NCI-H1105 (cell line): ENCODE measurements at places on chromosomes 12 and 14.
A peak's percentile ranks its signal among the peaks of the same experiment; 100 is the strongest.

- peak; percentile 27 for DNase-seq
Observed at GRCh38 chr14:90419200-90419599, 22.4 kb downstream of the CALM1 start.

GRCh38 chr12:58818546-58818945 is 101.8 kb downstream of the LRIG3 start:
- no peak for DNase-seq

DNA sequence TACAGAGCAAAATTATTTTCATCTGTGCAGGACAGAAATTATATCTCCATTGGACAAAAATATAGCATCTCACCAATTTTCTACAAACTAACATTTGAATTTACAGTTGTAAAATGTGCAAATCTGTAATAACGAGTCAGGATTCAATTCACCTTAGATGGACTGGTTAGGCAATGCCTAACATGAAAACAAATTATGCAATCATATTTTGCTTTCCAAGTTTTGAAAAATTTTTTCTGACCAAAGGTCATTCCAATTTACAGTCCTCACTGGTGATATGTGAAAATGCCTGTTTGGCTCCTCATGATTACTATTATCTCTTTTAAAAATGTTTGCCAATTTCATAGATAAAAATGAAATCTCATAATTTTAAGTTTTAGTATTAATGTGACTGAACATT is 6.5 kb upstream of the CPM start:
- no peak for DNase-seq

DNA sequence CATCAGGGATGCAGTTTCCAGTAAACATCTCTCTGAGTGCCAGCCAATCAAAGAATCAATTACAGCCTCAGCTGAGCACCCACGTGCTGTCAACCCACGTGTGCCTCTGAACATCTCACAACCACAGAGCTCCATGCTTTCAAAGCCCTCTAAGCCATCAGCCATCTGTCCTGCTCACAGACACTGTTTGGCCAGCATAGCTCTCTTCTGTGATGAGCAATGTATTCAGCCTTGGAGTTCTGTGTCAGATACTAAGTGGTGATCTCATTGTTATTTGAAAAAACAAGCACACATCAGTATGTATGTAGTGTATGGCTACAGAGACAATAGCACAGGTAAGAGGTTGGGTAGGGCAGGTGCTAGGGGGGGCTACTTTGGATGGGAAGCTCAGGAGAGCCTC is 94.3 kb downstream of the RGS6 start:
- no peak for DNase-seq

- DNase-seq, result peak; percentile 32
Observed at GRCh38 chr12:32181498-32182175, 75.0 kb downstream of the BICD1 start.

GRCh38 chr12:124651516-124652273 is 84.3 kb upstream of the NCOR2 start:
- DNase-seq, result no peak

DNA sequence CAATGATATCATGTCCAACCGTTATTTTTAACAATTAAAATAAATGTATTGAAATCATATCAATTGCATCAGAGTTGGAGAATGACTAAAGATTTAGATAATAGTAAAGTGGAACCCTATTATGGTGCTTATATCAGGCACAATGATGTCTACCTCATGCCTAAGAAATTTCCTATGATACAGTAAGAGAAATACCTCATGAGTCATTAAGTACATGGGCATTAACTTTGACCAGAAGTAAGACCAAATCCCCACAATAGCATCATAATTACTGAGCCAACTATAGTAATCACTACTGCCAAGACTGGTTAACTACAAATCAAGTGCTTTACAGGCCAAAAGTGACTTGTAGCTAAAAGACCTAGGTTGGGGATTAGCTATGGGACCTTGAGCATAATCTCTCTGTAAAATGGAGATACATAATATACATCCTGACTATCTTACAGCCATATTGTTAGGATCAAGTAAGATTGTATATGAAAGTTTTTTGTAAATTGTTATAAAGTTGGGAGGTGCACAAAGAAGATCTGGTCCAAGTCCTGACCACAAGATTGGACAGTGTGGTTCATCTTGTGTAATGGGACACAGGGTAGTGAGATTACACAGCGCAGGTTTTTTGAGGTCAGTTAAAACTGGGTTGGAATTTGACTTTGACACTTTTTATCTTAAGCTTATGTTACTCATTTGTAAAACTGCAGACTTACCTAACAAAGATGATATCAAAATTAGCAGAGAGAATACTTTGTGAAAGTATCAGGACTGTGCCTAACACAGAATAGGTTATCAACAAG is 60.5 kb downstream of the ERGIC2 start:
- DNase-seq, result no peak

GRCh38 chr12:116241157-116241759 is 36.2 kb downstream of the MED13L start:
- no peak for DNase-seq

- no peak for DNase-seq
Observed at GRCh38 chr12:50520416-50521207, 15.8 kb downstream of the DIP2B start.

- DNase-seq, result no peak
Observed at GRCh38 chr12:128365032-128365431, 98.1 kb downstream of the TMEM132C start.

DNA sequence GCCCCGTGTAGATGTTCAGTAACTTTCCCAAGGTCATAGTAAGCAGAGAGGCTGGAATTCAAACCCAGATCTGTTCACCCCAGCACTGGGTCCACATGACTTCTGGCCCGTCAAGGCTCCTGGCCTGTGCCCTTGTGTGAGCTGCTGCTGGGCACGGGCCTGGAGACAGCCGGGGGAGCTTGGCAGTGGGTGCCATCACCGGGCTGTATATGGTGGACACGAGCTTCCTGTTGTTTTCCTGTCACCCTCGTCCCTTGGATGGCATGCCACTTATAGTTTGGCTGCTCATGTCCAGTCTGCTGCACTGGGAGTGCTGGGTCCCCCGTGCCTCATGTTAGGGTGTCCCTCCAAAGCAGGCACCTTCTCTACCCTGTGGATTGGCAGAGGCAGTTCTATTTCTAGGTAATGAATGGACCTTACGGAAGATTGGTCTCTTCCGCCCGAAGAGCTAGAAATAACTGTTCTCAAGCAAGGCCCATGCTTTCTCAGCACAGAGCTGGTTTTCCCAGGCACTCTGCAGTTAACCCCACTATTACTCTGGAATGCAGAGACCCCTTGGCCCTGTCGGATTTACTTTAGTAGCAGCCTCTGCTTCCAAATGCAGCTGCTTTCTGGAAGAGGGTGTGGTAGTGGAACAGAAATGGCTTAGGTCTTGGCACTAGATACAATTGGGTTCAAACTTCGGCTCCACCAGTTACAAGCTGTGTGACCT is 44.3 kb downstream of the ELK3 start:
- no peak for DNase-seq

DNA sequence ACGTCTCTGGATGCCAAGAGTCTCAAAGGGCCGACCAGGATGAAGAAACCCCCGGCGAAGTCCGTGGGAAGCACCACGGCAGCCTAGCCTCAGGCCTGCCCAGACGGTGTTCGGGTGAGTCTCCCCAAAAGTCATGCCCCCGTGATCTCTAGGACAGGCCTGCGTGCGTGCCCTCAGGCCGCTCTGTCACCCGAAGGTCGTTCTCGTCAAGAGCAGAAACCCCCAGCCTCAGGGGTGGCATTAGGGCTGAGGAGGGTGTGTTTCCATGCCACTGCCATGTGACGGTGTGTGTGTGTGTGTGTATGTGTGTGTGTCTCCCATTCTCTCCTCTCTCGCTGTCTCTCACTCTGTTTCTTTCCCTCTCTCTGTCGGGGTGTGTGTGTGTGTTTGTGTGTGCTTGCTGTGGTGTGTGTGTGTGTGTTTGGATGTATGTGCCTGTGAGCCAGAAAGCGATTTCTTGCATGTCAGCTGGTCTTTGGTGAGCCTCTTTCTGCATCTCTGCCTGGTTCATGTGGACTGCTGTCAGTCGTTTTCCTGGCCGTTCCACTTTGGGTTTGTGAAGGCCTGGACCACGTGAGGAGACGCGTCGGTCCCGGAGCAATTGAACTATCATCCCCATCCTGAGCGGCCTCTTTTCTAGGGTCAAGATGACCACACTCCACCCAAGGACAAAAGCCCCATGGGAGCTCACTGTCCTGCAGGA is 772.5 kb upstream of the ALG10B start:
- DNase-seq, result no peak
